ENCODE measurements at places on chromosomes 13 and 19. TPM values are rescaled to one million over a fixed set of nuclear protein-coding genes. Genes with fewer than 3 reads are reported as not detected.

GRCh38 chr19:17112700-17113099 lies 37.1 kb downstream of the MYO9B start:
- peaks cover 24% of the 10 kb centered on the region for H3K4me1 ChIP-seq
- H3K4me3 ChIP-seq, result peak overlapping the region; percentile 25
- H3K27me3 ChIP-seq, result peaks cover 15% of the 10 kb centered on the region
- no peak overlapping the region for H3K27ac ChIP-seq
- peaks cover 14% of the 10 kb centered on the region for H3K36me3 ChIP-seq
- DNase-seq, result no peak

GRCh38 chr13:41956272-41956671 lies 4.6 kb downstream of the VWA8 start:
- peaks cover 3% of the 10 kb centered on the region for H3K4me1 ChIP-seq
- no peaks in the 10 kb centered on the region for H3K36me3 ChIP-seq
- no peak overlapping the region for H3K27ac ChIP-seq
- H3K27me3 ChIP-seq, result peaks cover 5% of the 10 kb centered on the region
- no peak overlapping the region for H3K4me3 ChIP-seq

DNA sequence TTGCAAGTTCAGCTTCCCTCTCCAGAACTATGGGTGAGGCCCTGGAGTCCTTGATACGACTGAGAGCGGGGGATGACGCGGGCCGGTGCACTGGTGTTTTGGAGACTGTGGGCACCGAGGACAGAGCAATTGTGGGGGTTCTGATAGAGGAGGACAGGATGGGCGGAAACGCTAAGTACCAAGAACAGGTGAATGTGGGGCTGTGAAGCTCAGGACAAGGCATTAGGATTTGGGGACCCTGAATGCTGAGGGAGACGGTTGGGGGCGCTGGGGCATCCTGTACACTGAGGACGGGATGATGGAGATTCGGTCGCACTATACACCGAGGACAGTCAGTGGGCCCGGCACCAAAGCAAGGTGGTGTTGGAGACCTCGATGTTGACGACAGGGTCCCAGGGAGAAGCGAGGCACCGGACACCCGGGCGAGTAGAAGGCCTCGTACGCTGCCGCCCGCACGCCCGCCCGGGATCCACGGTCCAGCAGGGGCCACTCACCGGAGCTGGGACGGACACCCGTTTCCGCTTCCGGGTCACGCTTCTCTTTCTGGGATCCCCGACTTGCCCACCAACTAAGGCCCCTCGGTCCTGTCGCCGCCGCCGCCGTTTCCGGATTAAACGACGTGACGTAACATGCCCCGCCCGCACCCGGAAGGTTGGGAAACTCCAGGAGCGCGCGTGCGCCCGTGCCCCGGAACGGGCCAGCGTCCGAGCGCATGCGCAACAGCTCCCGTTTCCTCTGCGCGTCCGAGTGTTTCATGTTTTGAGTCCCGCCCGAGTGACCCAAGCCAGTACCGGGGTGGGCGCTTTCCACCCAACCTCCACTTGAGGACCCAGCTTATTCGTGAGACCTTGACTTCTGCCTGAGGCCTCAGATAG lies at the start of gene CHMP2A:
Gene CHMP2A, minus strand, starts transcription at position 612 of the 875 bp plus-strand sequence. CDS start 893 bp downstream, outside the sequence.
- no peaks in the 10 kb centered on the region for H3K36me3 ChIP-seq
- peak within 1 kb of the TSS; percentile 96 for H3K27ac ChIP-seq
- H3K4me3 ChIP-seq, result peak within 1 kb of the TSS; percentile 97
- DNase-seq, result peak; percentile 99

DNA sequence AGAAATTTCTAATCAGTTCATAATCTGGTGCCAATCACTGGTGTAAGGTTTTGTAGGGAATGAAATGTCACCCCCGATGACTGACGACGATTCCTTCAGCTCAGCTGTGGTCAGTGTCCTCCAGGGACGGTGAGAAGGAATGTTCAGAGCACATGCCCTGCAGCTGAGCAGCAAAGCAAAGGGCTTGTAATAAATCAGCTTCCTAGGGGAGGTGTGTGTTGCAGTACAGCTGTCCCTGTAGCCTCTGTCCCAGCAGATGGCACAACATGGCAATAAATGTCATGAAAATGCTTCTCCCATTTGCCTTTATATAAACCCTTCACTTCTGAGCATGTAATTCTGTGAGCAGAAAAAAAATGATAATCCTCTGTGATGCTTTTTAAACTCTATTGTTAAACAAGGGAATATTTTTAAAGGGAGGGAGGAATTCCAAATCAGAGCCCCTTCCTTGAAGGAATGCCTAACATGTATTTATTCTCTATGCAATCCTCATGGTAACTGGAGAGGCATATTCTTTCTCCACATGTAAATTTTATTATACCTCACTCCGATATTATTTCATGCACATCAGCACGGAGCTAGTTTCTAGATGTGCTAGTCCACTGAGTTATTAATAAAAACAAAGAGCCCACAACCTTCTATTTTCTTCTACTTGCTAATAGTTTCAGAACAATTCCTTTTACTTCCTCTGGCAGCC lies 102.5 kb downstream of the FAM216B start:
- peaks cover 6% of the 10 kb centered on the region for H3K36me3 ChIP-seq
- peaks cover 7% of the 10 kb centered on the region for H3K27me3 ChIP-seq
- peak overlapping the region; percentile 53 for H3K4me3 ChIP-seq
- peaks cover 47% of the 10 kb centered on the region for H3K4me1 ChIP-seq
- H3K27ac ChIP-seq, result peak overlapping the region; percentile 49
- DNase-seq, result peak; percentile 74

GRCh38 chr19:56066152-56067023 lies 54.7 kb downstream of the ZNF787 start:
- DNase-seq, result peak; percentile 85
- H3K4me3 ChIP-seq, result peak overlapping the region; percentile 77
- peaks cover 6% of the 10 kb centered on the region for H3K27me3 ChIP-seq
- no peaks in the 10 kb centered on the region for H3K4me1 ChIP-seq
- H3K27ac ChIP-seq, result no peak overlapping the region
- no peaks in the 10 kb centered on the region for H3K36me3 ChIP-seq

Gene CADM4
- 52.4 TPM for total RNA-seq

Gene MAP2K2
- total RNA-seq, result 148 TPM

DNA sequence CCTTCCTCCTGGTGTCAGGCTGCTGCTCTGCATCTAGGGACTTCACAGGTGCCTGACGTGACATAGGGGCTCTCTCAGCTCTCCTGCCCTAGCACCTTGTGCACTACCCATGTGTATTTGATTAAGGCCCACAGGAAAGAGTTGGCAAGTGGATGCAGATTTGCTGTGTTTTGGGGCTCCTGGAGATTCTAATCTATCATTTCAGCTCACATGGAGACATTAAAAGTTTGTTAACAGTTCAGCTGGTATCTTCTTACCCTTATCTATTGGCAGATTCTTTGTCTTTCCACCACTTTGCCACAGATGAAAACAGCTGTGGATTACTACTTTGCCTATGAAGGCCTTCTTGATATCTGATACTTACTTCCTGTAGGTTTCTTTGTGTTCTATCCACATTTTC lies 41.9 kb downstream of the WASF3 start:
- no peaks in the 10 kb centered on the region for H3K4me1 ChIP-seq
- no peaks in the 10 kb centered on the region for H3K27me3 ChIP-seq
- peaks cover 9% of the 10 kb centered on the region for H3K36me3 ChIP-seq
- no peak overlapping the region for H3K4me3 ChIP-seq
- no peak overlapping the region for H3K27ac ChIP-seq
- DNase-seq, result no peak

DNA sequence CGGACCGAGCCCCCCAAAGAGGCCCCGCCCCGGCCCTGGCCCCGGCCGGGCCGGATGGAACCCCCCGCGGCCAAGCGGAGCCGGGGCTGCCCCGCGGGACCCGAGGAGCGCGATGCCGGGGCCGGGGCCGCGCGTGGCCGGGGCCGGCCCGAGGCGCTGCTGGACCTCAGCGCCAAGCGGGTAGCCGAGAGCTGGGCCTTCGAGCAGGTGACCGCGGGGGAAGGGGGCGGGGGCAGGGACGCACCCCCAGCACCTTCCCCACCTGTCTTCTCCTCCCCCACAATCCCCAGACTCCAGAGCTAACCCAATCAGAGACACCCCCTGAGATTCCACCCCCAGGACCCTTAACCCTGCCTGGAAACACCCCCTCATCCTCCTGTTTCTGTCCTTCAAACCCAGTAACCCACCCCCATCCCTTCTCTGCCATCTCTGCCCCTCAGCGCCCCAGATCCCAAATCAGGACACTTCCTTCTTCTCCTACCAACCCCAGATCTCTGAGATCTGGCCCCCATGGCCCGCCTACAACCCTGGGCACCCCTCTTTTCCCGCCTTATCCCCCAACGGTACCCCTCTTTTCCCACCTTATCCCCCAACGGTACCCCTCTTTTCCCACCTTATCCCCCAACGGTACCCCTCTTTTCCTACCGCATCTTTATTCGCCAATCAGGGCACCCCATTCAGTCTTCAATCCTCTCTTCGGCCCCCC lies 505 bp downstream of the ZSWIM4 start:
- H3K4me1 ChIP-seq, result peaks cover 1% of the 10 kb centered on the region
- H3K27me3 ChIP-seq, result peaks cover 11% of the 10 kb centered on the region
- peak; percentile 50 for DNase-seq
- peak overlapping the region; percentile 90 for H3K4me3 ChIP-seq
- peak overlapping the region; percentile 62 for H3K27ac ChIP-seq

DNA sequence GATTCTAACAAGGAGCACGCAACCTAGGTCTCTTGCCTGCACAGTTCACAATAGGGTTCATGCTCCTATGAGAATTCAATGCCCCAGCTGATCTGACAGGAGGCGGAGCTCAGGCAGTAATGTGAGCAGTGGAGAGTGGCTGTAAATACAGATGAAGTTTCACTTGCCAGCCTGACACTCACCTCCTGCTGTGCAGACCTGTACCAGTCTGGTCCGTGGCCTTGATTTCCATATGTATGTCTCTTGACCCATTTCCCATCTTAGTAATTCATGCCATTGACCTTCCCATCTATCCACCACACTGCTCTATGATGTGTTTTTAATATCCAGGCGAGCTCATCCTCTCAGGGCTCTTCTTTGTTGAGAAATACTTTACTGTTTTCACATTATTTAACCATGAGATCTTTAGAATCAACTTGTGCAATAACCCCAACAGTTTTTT lies 95.2 kb downstream of the LRCH1 start:
- peak overlapping the region; percentile 75 for H3K27ac ChIP-seq
- peaks cover 36% of the 10 kb centered on the region for H3K4me1 ChIP-seq
- peaks cover 3% of the 10 kb centered on the region for H3K27me3 ChIP-seq
- H3K36me3 ChIP-seq, result no peaks in the 10 kb centered on the region

Gene OR7C1
- total RNA-seq, result not detected

Gene LILRB3
- not detected for total RNA-seq

DNA sequence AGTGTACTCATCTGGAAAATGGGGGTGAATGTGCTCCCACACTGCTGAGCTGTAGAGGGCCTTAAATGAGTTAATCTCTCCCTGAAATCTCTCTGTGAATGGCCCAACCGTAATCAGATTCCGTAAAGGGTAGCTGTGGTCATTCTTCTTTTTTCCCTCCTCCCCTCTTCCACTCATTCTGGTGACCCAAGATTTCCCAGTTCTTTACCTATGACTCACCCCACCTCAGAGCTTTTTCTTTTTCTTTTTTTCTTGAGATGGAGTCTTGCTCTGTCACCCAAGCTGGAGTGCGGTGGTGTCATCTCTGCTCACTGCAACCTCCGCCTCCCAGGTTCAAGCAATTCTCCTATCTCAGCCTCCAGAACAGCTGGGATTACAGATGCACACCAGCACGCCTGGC lies 33.3 kb upstream of the MUC16 start:
- DNase-seq, result no peak
- no peak overlapping the region for H3K4me3 ChIP-seq
- H3K4me1 ChIP-seq, result no peaks in the 10 kb centered on the region
- H3K27me3 ChIP-seq, result no peaks in the 10 kb centered on the region

- peaks cover 19% of the 10 kb centered on the region for H3K4me1 ChIP-seq
- H3K4me3 ChIP-seq, result peak within 1 kb of the TSS; percentile 92
- H3K27ac ChIP-seq, result peak within 1 kb of the TSS; percentile 89
- peak; percentile 96 for DNase-seq
- H3K36me3 ChIP-seq, result no peaks in the 10 kb centered on the region
These were observed at the start of gene MED26 for GRCh38 chr19:16628183-16628983. TSS of gene MED26 (minus strand) at chr19:16628204. CDS start at chr19:16627943, 261 bp downstream.

GRCh38 chr19:4390017-4390566 lies 10.3 kb downstream of the SH3GL1 start:
- no peak overlapping the region for H3K27ac ChIP-seq
- no peak for DNase-seq
- H3K4me1 ChIP-seq, result peaks cover 46% of the 10 kb centered on the region
- peak overlapping the region; percentile 8 for H3K4me3 ChIP-seq

DNA sequence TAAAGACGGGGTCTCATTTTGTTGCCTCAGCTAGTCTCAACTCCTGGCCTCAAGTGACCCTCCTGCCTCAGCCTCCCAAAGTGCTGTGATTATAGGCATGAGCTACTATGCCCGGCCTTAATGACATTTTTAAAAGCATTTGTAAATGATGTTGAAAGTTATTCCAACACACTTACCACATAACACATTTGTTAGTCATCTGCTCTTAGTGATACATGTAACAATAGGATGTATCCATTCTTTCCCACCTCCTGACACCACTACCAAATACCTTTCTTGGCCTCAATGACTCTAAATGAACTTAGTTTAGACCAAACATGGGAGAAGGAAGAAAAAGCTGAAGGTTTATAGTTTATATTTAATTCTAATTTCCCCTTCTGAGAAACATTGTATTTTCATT lies 59.8 kb upstream of the MEDAG start:
- peaks cover 3% of the 10 kb centered on the region for H3K27me3 ChIP-seq
- no peak overlapping the region for H3K27ac ChIP-seq
- no peak for DNase-seq
- no peak overlapping the region for H3K4me3 ChIP-seq

DNA sequence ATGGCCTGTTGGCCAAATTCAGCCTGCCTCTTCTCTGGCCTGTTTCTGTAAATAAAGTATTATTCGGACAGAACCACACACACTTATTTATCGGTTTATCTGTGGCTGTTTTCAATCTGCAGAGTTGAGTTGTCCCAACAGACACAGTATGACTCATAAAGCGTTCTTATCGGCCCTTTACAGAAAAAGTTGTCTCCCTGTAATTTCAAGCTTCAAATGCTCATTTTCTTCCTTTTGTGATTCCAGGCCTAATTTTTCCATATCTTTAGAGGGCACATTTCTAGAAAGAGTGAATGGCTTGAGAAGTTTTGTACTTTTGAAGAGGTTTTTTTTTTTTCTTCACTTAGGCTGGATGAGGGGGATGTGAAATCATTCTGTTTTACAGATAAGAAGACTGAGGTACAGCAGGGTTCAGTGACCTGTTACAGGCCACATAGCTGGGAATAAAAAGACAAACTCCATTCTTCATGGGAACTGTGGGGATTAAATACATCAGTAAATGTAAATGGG lies 440.9 kb downstream of the TSHZ3 start:
- DNase-seq, result no peak
- H3K27ac ChIP-seq, result peak overlapping the region; percentile 4
- peaks cover 27% of the 10 kb centered on the region for H3K4me1 ChIP-seq
- H3K4me3 ChIP-seq, result peak overlapping the region; percentile 13
- no peaks in the 10 kb centered on the region for H3K36me3 ChIP-seq
- H3K27me3 ChIP-seq, result peaks cover 5% of the 10 kb centered on the region

- H3K4me1 ChIP-seq, result no peaks in the 10 kb centered on the region
- H3K36me3 ChIP-seq, result peaks cover 4% of the 10 kb centered on the region
- no peak overlapping the region for H3K4me3 ChIP-seq
- DNase-seq, result no peak
- H3K27ac ChIP-seq, result no peak overlapping the region
- H3K27me3 ChIP-seq, result peaks cover 2% of the 10 kb centered on the region
These were observed 9.0 kb downstream of the LMO7 start for GRCh38 chr13:75645141-75645540.

Gene ELANE
- not detected for total RNA-seq

Gene LAIR2
- not detected for total RNA-seq

GRCh38 chr19:41410336-41411054 lies 12.9 kb downstream of the BCKDHA start:
- no peaks in the 10 kb centered on the region for H3K36me3 ChIP-seq
- no peak overlapping the region for H3K4me3 ChIP-seq
- no peaks in the 10 kb centered on the region for H3K4me1 ChIP-seq
- no peak for DNase-seq
- H3K27ac ChIP-seq, result no peak overlapping the region

Gene ERICH4
- not detected for total RNA-seq

Gene NHLRC3
- 16.2 TPM for total RNA-seq

All from glutamatergic neuron (in vitro differentiated cells).